ENCODE measurements at places on chromosomes 4 and X.

- DNase-seq = no peak
Measured at GRCh38 chrX:136497556-136498052, at the start of gene HTATSF1. HTATSF1 (plus strand) TSS chrX:136497592; CDS start chrX:136497685, 93 bp downstream.

DNA sequence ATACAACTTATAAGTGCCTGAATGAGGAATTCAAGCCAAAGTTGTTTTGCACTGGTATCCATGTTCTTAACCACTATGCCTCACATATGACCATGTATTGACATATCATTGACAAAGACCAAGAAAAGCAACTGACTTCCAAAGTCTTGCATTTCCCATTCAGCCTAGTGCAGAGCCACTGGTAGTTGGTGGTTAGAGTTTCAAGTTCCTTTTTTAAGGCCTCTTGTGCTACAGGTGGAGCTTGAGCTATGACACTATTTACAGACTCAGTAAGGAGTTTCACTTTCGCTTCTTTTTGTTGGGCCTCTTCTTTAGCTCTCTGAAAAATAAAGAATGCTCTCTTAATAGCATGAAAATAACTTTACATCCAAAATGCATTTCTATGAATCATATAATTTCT is 763.0 kb downstream of the DMD start:
- no peak for DNase-seq

DNA sequence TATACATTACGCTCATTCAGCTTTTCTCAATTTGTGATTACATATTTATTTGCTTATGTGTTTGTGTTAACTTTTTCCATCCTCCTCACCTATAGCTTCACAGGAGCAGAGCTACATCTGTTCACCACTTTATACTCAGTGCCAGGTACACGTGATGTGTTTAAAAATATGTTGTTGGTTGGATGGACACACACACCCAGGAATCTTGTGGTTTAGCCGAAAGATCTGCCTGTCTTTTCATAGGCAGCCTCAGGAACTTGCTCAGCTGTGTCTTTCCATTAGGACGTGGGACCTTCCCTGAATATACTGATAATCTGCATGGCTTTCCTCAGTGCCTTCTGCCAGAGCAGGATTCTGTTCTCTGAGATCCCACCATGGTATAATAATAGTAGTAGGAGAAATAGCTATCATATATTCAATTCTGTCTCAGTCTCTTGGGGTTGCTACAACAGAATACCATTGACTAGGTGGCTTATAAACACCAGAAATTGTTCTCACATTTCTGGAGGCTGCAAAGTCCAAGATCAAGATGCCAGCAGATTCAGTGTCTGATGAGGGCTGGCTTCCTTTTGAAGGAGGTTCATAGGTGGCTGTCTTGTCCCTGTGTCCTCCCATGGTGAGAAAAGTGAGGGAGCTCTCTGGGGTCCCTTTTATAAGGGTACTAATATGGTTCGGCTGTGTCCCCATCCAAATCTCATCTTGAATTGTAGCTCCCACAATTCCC is 50.0 kb upstream of the SOD3 start:
- DNase-seq = no peak

DNA sequence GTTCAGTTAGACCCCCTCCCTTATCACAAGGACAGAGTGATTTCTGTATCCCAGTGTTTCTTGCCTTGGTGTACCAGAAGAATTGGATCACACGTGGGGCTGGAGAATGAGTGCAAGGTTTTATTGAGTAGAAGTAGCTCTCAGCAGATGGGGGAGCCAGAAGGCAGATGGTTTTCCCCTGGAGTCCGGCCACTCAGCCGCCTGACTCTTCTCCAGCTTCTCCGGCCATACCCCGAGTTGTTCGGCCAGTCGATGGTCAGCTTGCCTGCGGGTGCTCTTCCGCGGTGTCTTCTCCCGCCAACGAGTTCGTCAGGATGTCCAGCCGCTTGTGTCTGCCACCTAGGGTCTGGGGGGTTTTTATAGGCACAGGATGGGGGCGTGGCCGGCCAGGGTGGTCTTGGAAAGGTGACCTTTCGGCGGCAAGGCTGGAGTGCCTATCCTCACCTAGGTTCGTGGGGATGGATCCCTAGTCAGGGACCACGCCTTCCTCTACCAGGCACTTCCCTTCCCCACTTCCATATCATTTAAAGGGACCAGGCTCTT is 14.5 kb downstream of the GAB1 start:
- no peak for DNase-seq

DNA sequence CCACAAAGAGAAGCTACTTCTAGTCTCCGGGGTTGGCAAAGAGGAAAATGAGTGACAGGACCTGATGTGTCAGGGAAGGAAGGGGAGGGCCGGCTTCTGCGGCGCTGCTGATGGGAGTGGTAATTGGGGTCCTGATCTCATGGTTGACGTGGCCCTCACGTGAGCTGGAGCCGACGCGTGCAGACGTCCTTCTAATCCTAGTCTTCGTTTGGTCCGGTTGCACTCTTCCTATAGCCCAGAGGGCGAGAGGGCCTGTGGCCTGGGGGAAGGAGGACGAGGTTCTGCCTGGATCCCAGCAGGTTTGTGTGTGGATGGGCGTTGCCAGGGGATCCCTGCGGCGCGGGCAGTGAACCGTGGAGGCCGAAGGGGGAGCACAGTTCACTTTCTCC is at the start of gene ARMCX1:
TSS of gene ARMCX1 (plus strand) at position 186 of the 389 bp plus-strand sequence. CDS start 2,384 bp downstream, outside the sequence.
- peak; percentile 23 for DNase-seq

DNA sequence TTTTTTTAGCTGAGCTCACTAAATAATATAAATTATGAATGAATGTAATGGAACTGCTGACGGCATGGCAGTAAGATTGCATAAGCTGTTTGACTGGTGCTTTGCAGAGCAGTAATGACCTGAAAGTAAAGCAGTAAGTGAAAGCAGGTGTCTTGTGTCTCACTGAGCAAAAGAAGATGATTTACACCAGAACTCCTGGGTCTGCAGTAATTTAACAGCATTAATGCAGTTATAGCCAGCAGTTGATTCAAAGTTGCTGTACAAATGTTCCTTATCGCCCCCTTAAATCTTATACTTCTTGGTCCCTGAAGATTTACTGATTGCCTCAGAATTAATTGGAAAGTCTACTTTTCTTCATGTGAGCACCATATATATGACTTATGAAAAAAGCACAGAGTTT is 187.7 kb downstream of the DCTD start:
- no peak for DNase-seq

DNA sequence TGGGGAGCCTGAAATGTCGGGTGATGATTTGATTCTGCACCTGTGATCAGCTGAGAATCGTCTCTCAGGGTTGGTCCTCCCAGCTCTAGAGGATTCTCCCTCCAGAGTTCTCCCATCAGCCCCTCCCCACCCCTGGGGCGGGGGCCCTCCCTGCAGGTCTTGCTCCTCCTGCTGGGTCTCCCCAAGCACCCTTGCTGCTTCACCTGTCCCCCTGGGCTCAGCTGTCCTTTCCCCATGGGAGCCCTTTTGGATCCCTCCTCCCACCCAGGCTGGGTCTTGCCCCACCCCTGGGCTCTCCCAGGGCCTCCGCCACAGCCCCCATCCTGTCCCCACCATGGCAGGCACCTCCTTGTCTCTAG is 22.2 kb downstream of the PSAPL1 start:
- peak; percentile 16 for DNase-seq

GRCh38 chr4:62797221-62797620 is 1597.1 kb downstream of the ADGRL3 start:
- no peak for DNase-seq

GRCh38 chr4:44996276-44996845 is 270.0 kb upstream of the GNPDA2 start:
- no peak for DNase-seq

- peak; percentile 80 for DNase-seq
Measured at GRCh38 chr4:128565565-128566186, 243.8 kb upstream of the JADE1 start.

GRCh38 chrX:54171527-54172250 is 11.4 kb downstream of the FAM120C start:
- DNase-seq = no peak

- no peak for DNase-seq
Measured at GRCh38 chr4:176413171-176413570, 93.4 kb downstream of the SPCS3 start.

DNA sequence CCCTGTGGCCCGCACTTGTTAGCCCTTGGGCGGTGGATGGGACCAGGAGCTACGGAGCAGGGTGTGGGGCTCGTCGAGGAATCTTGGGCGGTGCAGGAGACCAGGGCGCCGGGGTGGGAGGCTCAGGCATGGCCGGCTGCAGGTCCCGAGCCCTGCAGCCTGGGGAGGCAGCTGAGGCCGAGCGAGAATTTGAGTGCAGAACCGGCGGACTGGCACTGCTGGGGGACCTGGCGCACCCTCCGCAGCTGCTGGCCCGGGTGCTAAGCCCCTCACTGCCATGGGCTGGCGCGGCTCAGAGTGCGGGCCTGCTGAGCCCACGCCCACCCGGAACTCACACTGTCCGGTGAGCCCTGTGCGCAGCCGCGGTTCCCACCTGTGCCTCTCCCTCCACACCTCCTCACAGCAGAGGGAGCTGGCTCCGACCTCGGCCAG is 73.6 kb upstream of the TLL1 start:
- DNase-seq = no peak

DNA sequence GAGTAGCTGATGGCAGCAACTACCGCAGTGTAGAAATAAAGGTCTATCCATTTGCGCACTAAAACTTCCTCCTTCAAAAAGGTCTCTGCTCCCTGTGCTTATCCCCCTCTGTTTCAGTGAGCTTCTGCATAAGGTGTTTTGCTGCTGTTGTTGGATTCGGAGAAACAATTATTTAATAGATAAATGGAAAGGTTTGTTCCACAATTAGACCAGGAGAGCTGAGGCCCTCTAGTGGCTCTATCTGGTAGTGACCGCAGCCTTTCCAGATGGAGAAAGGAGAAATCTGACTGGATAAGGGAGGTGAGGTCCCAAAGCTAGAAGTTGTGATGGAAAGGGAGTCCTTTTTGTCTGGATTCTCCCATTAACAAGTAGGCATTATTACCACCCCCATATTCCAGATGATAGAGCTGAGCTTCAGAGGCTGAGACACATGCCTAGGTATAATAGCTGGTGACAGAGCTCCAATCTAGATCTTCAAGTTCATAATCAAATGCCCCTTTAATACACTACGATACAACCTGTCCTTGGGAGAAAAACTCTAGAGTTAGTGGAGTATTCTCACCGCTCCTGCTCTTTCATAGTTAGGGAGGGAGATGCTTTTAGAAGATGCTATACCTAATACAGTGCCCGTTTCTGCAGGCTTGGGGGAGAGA is 5.1 kb upstream of the GABRQ start:
- peak; percentile 80 for DNase-seq

- no peak for DNase-seq
Measured at GRCh38 chr4:85728464-85728863, 253.5 kb downstream of the ARHGAP24 start.

GRCh38 chr4:67465763-67466052 is 79.6 kb downstream of the CENPC start:
- no peak for DNase-seq

- DNase-seq = no peak
Measured at GRCh38 chr4:110139111-110139510, 59.3 kb downstream of the ELOVL6 start.

DNA sequence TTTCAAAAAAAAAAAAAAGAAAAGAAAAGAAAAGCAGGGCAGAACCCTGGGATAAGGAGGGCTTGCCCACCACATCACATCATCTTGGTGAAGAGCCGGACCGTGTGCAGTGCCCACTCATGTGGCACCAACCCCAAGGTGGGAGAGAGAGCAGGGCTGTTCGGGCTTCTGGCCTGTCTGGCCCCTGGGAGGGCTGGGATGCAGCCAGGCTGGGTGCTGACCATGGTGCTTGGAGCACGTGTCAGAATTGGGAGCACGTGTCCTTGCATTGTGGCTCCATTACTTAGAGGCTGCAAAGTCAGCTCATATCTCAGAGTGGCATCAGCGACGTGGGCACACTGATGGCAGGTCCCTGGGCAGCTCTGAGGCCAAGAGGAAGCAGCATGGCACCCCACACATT is 100.9 kb upstream of the AFAP1 start:
- DNase-seq = no peak
